ENCODE measurements at places on chromosomes 5 and 9.

DNA sequence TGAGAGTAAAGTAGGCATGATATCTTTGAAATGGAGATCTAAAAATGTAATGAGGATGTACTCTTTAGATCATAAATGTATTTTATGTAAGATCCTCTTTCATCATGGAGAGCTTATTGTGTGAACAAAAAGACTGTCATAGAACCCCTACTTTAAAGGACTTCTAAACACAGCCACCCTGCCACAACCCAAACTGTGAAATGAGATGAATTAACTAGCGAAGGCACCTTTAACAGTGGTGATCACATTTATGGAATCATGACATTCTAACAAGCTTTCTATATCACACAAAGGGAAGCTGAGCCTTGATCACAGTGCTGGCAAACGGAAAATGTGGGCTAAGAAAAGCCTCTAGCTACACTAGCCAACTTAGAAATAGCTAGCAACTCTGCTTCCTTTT, 1585.2 kb downstream of the EFNA5 start:
- no peak for DNase-seq

GRCh38 chr5:132677191-132677590, 3.4 kb downstream of the IL4 start:
- DNase-seq = no peak

DNA sequence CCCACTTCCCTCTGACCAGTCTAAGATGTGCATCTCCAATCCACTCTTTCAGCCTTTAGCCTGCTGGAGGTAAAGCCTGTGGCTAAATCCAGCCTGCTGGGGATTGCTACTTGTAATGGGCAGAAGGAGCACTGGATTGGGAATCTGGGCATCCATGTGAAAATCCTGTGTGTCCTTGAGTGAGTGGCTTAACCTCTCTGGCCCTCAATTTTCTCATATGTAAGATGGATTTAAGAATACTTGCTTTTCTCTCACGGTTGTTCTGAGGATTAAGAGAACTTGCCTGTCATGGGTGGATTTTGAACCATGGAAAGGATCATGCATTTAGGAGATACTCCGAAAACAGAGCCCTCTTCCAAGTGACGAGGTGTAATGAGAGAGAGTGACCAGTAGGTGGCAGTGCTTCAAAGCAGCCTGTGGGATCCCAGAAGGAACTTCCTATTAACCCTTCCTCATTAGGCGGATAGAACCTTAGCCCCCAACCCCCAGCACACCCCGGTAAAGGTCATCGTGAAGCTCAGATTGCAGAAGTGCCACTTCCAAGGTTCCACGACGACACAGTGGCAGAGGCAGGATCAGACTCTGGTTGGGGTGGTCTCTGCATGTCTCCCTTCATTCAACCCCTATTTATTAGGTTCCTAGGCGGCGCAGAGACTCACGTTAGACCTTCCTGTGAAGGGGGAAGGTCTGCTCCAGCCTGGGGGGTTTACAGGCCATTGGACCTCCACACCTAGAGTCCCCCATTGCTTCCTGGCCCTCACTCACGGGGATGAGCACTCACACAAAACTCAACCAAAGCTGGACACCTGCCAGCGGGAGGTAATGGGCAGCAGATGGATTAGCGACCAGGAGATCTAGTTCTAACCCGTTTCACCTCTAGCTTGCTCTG, 68.7 kb upstream of the ZNF618 start:
- no peak for DNase-seq

DNA sequence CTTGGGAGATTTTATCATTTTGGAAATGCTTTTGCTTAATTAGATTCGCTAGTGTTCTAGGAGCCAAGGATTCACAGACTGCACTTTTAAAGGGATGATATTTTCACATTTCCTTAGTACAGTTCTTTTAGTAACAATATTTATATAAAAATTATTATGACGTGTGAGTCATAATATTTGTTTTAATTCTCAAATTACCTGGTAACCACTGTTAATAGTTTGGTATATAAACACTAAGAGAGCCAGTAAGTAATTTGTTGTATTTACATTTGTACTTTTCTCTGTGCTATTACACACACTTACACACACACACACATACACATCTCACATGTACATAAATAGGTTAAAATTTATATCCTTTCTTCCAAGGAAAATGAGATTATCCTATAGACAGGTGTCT, 58.8 kb upstream of the RAD23B start:
- DNase-seq = no peak

DNA sequence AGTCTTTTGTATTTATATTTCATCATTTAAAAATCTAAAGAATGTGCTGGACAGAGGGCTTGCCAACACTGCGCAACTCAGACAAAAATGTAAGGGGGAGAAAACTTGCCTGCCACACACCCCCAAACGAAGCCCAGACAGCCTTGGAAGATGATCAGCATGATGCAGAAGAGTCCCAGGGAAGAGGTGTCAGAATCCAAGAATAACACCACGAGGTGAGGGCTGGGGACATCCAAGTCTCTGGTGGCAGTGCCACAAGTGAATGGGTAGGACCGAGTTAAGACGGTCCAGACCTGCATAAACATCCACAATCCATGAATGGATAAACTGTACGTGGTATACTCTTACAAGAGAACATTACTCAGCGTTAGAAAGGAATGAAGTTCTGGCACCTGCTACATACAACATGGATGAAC, 10.4 kb downstream of the EPB41L4B start:
- no peak for DNase-seq

- DNase-seq = no peak
Measured at GRCh38 chr5:179300581-179301180, 44.6 kb downstream of the ADAMTS2 start.

- DNase-seq = no peak
Measured at GRCh38 chr5:123460296-123460729, 37.1 kb upstream of the CEP120 start.

DNA sequence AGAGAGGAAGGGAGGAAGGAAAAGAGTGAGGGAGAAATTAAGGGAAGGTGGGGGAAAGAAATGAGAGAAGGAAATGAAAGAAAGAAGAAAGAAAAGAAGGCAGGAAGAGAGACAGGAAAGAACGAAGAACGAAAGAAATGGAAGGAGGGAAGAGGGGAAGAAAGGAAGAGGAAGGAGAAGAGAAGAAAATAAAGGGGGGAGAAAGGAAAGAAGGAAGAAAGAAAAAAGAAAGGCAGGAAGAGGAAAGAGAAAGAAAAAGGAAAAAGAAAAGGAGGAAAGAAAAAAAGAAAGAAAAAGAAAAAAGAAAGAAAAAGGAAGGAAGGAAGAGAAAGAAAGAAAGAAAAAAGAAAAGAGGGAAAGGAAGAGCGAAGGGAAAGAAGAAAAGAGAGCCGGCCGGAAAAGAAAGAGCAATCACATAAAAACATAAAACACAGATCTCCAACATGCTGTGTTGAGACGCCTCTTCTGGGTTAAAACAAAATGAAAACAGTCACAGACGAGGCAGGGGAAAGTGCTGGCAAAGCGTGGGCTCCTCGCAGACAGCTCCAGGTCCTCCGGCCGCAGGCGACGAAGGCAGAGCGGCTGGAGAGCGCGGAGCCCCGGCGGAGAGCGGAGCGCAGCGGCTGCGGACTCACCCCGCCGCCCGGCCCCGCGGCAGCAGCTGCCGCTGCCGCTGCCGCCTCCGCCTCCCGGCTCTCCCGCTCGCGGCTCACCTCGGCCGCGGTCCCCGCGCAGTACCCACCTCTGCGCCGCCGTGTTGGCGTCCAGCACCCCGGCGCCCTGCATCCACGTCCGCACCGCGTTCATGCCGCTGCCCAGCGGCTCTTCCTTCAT, 896 bp downstream of the EBF1 start:
- DNase-seq = no peak

- DNase-seq = no peak
Measured at GRCh38 chr9:631596-631995, 209.9 kb upstream of the DMRT1 start.

Measured in central memory CD8-positive, alpha-beta T cell (primary cell).